Fibroblast of skin of abdomen (primary cell): ENCODE measurements at places on chromosomes 3 and 15.

DNA sequence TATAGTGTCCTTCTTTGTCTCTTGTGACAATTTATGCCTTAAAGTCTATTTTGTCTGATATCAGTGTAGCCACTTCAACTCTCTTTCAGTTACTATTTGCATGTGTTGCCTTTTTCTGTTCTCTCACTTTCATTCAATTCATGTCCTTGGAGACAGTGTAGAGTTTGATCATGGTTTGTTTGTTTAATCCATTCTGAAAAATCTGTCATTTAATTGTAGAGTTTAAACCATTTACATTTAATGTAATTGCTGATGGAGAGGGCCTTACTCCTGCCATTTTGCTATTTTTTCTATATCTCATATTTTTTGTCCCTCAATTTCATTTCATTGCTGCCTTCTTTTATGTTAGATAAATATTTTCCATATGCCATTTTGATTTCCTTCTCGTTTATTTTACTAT is 42.3 kb downstream of the LSM3 start:
- DNase-seq = no peak

- DNase-seq = peak; percentile 91
Observed at GRCh38 chr3:152272771-152273242, 4.1 kb downstream of the MBNL1 start.

DNA sequence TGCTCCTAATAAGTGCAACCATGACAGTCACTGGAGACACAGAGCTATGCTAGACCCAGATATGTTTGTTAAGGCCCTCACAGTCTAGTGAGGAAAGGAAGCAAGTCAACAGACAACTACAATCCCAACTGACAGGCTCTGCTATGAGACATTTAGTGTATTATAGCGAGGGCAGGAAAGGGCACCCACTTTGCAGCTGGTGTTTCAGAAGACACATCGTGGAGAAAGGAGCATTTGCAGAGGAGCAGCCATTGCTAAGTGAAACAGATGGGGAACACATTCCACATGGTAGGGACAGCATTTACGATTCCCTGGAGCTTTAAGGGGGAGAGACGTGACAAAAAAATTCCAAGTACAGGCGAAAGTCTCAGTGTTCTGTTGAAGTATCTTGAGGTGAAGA is 685.6 kb downstream of the AGBL1 start:
- DNase-seq = no peak

DNA sequence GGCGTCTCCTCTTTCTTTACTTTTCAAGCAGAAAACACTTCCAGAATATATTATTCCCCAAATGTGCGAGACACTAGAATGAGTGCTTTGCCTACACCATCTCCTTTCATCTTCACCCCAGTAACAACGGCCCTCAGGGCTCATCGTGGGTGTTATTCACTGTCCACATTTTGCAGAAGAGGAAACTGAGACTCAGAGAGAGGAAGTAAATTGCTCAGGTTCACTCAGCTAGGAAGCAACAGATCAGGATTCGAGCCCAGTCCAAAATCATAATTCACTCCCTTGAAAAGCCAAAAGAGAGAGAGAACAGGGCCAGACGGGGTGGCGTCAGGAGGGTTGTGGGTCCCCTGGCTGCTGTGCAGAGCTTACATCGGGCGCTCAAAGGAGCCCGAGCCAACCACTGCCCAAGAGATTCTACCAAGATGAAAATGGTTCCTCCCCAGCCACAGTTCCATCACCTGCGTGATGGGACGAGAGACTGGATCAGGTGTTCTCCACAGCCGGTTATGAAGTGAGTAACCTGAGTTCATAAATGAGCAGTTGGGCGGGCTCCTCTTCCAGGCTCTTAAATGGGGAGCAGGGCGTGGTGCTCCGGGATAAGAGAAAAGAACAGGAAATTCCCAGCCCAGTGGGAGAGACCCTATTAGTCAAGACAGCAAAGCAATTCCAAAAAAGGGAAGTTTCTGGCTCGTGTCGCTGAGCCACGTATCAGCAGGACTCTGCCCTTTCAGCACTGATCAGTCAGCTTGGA is 48.6 kb upstream of the FLNB start:
- peak; percentile 56 for DNase-seq

DNA sequence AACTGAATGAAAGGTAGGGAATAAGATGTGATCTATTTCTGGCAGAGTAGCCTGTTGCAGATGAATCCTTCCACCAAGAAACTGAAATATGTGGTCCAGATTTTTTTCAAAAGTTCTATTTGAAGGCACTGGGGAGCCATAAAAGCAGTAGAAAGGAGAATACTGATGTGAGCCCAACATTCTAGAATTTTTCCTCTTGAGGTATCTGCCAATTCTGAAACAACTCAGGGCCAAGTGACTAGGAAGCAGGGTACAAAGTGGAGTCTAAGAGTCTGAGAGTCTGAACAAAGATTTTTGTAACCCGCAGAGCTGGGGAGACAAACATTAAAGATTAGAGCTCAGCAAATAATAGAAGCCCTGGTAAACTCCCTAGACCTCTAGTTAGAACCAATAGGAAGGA is 58.3 kb upstream of the SLCO3A1 start:
- DNase-seq = no peak

GRCh38 chr3:159057621-159058020 is 255.8 kb downstream of the MFSD1 start:
- DNase-seq = no peak

GRCh38 chr3:133663569-133664313 is 2.0 kb upstream of the TOPBP1 start:
- peak; percentile 41 for DNase-seq

GRCh38 chr3:142863010-142863817 is 25.7 kb downstream of the PCOLCE2 start:
- DNase-seq = peak; percentile 13

GRCh38 chr3:125186800-125187598 is 25.5 kb downstream of the SLC12A8 start:
- no peak for DNase-seq

DNA sequence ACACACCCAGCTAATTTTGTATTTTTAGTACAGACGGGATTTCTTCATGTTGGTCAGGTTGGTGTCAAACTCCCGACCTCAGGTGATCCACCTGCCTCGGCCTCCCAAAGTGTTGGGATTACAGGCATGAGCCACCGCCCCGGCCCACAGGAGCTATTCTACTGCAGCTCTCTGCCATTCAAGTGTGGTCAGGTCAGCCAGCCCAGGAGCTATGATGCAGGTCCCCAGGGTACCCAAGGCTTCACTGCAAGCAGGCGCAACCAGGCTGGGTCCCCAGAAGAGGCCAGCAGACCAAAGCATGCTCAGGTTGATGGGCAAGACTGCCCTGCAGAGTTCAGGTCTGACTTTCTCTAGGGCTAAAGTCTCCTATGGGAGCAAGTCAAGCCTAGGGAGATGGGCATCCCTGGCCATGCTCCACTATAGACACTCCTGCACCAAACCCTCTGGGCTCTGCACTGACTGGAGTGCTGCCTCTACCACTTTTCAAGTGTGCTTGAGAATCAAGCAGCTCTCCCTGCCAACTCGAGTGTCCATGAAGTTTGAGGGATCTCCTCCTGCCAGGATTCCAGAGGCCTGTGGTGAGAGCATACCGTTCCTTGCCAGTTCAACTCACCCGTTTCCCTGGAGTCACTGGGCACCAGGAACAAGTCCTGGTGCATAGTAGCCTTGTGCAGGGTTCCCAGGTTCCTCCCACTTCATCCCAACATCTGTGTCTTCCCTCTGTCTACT is 30.9 kb downstream of the MYO9A start:
- no peak for DNase-seq

- no peak for DNase-seq
Observed at GRCh38 chr15:47437491-47437890, 279.8 kb upstream of the SEMA6D start.

- DNase-seq = no peak
Observed at GRCh38 chr15:71686221-71687050, 123.9 kb upstream of the NR2E3 start.
